ENCODE measurements at places on chromosomes 7 and 10. TPM values are rescaled to one million over a fixed set of nuclear protein-coding genes. Genes with fewer than 3 reads are reported as not detected.

The GPR15LG gene
- total RNA-seq = not detected

The NUTM2E gene
- total RNA-seq = not detected

The FEZF1 gene
- not detected for total RNA-seq

DNA sequence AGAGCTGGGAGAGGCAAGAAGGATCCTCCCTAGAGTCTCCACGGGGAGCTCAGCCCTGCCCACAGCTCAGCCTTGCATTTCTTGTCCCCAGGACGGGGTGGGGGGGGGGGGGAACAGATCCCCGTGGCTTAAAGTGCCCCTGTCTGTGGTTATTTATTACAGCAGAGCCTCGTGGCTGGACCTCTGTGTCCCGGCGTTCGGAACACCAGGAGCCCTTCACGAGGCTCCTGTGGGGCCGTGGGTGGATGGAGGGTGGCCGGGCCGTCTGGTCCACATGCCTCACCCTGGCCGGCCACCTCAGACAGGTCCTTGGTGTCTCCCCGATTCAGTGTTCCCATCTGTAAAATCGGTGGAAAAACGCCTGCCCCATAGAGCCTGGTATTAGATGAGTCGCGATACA lies 37.9 kb downstream of the FAM20C start:
- DNase-seq = no peak

GRCh38 chr10:95237376-95238170 lies 43.5 kb downstream of the ACSM6 start:
- peak; percentile 74 for DNase-seq

Measured in LHCN-M2 (cell line).